ENCODE measurements at places on chromosomes 3 and 15. TPM values are rescaled to one million over a fixed set of nuclear protein-coding genes. Genes with fewer than 3 reads are reported as not detected.

ZPLD1 gene
- total RNA-seq, result not detected

MORC1 gene
- not detected for total RNA-seq

TIMP4 gene
- not detected for total RNA-seq

MEIS2 gene
- not detected for total RNA-seq

EPHB1 gene
- total RNA-seq, result not detected

MTHFS gene
- total RNA-seq, result 31.1 TPM

DCP1A gene
- 40.2 TPM for total RNA-seq

SKOR1 gene
- 0.15 TPM for total RNA-seq

DGKG gene
- 0.20 TPM for total RNA-seq

TTC21A gene
- 0.80 TPM for total RNA-seq

TMEM266 gene
- 0.11 TPM for total RNA-seq
